Stimulated activated effector memory CD8-positive, alpha-beta T cell treated with anti-CD3 and anti-CD28 coated beads, Interleukin-12 subunit alpha, Interleukin-12 subunit beta, amount 100 ng/mL, for 72 hours (primary cell): ENCODE measurements at places on chromosomes 13 and 19.
A peak's percentile ranks its signal among the peaks of the same experiment; 100 is the strongest.

- peak; percentile 73 for DNase-seq
Measured at GRCh38 chr19:3132971-3133792, 2.7 kb upstream of the GNA15 start.

DNA sequence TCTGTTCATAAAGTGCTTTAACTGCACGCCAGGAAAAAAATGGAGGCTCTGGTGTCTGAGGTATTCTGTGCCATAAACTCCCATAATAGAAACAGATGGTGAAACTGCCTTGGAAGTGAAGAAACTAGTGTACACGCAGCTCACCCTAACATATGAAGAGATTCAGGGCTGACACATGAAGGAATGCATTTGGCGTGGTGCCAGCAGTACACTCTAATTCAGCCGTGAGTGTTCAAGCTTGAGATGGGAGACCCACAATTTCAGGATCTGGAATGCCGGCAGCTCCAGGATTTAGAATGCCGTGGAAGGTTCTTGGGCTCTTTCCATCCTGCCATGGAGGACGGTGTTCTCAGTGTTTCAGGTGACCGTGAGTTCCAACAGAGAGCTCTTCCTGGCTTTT, 478.4 kb downstream of the TSHZ3 start:
- no peak for DNase-seq

- DNase-seq: no peak
Measured at GRCh38 chr13:37927561-37927960, 58.0 kb upstream of the TRPC4 start.

- DNase-seq: no peak
Measured at GRCh38 chr19:34733266-34733745, 737 bp upstream of the ZNF181 start.

- DNase-seq: no peak
Measured at GRCh38 chr19:17757125-17757524, 5.8 kb downstream of the FCHO1 start.

GRCh38 chr13:46478651-46479050, 74.3 kb upstream of the LRCH1 start:
- DNase-seq: no peak

DNA sequence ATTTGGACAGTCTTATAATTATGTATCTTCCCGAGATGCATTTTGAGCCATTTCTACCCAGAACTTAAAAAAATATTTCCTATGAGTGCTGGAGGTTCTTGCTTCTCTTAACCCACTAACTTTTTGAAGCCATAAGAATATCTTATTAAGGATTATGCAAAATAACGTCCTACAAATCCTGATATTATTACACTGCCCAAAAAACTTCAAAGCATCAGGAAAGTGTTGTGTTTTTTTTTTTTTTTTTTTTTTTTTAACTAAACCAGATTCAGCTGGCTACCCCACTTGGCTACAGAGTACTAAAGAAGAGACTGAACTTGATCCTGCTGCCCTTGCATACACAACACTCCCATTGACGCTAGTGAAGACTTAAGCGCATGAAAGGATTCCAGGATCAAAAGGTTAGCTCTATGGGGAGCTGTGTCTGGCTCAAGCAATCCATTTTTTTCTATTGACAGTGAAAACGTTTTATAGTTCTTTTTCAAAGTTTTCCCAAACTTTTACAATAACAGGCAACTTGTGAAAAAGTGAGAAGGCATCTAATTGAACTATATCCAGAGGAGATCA, 141.4 kb downstream of the KCNRG start:
- no peak for DNase-seq

DNA sequence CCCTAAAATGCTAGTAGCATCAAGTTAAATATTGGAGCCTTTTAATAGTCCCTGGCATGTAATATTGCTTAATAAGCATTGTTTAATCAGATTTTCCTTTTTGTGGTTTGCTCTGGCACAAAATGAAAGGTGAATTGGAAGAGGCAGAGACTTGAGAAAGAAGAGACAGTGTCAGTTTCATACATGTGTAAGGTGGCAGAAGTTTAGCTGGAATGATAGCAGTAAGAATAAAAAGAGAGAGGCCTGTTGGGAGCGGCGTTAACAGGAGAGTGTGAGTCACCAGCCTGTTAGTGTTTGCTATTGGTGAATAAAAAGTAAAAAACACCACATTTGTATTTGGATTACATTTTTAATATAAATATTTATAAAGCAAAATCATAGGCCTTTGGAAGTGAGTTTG, 145.3 kb downstream of the PDS5B start:
- no peak for DNase-seq

GRCh38 chr19:38559428-38560401, 58.0 kb downstream of the MAP4K1 start:
- DNase-seq: no peak

GRCh38 chr13:26721251-26722121, 39.1 kb downstream of the GPR12 start:
- peak; percentile 24 for DNase-seq

DNA sequence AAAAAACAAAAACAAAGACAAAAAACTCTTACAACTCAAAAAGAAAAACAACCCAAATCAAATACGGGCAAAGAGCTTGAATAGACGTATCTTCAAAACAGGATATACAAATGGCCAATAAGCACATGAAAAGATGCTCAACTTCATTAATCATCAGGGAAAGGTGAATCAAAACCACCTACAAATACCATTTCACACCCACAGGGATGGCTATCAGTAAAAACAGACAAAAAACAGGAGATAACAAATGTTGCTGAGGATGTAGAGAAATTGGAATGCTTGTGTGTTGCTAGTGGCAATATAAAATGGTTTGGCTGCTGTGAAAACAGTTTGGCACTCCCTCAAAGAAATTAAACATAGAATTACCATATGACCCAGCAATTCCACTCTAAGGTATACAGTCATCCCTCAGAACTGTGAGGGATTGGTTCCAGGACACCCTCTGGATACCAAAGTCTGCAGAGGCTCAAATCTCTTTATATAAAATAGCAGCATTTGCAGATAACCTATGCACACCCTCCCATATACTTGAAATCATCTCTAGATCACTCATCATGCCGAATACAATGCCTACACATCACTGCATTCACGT, 29.7 kb downstream of the MLLT1 start:
- no peak for DNase-seq

- no peak for DNase-seq
Measured at GRCh38 chr13:44388427-44389059, 14.9 kb downstream of the SERP2 start.

DNA sequence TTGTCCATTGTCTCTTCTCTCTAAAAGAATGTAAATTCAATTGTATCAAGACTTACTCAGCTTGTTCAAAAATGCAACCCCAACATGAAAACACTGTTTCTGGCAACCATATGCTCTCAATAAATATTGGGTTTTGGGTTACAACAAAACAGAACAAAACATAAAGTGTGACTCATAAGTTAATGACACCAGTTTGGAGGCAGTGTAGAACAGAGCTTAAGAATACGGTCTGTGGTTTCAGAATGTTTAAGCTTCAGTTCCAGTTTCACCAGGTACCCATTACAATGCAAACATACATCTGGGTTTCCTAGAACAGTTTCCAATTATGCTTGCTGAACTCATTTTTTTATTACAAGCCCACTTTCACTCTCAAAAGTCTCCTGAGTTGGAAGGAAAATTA, 285.8 kb upstream of the PCDH9 start:
- DNase-seq: no peak

DNA sequence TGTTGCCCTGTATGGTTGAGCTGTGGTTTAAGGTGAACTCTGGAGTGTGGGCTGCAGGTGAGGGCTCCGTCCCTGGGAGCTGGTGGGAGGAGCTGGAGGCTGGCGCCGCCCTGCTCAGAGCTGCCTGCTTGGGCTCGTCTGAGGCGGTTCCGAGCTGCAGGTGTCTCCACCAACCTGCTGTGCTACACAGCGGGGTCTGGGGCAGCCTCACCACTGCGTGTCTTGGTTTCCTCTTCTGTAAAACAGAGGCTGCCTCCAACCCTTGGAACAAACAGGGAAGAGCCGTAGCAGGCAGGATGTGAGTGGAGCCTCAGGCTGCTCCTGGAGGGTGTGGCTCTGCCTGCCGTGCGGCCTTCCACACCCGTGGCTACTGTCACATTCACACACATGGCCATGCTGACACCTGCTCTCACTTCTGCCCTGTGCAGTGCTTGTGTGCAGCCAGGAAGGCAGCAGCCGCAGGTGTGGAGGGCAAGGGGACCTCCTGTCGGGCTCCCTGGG, 21.4 kb downstream of the NAXD start:
- DNase-seq: no peak

DNA sequence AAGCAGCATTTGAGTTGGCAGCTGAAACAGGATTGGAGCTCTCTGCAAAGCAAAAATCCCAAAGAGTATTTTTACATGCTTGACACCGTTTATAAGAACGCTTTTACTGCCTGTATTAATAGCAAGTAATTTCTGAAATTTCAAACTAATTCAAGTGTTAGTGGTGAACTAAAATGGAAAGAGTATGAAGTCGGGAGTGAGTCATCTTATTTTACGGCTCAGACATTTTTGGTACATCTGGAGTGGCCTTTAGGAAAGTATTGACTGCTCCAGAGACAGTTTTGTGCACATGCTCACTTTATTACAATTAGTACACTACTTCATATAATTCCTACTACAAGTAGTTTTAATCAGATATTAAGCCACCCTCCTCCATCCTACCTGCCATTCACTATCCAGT, 167.4 kb downstream of the SLITRK6 start:
- DNase-seq: no peak

DNA sequence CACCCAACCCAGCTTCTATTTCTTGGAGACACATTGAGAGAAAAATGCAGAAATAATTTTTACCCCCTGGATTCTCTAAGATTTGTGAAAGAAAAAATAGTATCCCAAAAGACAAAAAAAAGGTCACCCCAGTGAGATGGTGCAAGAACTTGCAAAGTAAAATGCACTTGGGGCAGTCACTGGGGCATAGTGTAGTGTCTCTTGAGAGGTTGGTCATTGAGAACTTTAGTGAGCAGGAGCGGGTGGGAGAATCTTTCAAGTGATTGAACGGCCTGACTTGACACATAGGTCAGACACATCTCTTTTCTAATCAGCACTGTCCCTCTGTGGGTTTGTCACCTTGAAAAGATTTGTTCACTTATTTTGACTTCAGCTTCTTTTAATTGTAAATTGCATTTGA, 2.4 kb downstream of the ZNF85 start:
- DNase-seq: no peak

GRCh38 chr13:31441800-31442510, 242.2 kb downstream of the B3GLCT start:
- DNase-seq: no peak

GRCh38 chr19:23512151-23512925, 117.1 kb upstream of the ZNF91 start:
- DNase-seq: no peak

- DNase-seq: no peak
Measured at GRCh38 chr13:98510156-98510509, 66.8 kb downstream of the STK24 start.

DNA sequence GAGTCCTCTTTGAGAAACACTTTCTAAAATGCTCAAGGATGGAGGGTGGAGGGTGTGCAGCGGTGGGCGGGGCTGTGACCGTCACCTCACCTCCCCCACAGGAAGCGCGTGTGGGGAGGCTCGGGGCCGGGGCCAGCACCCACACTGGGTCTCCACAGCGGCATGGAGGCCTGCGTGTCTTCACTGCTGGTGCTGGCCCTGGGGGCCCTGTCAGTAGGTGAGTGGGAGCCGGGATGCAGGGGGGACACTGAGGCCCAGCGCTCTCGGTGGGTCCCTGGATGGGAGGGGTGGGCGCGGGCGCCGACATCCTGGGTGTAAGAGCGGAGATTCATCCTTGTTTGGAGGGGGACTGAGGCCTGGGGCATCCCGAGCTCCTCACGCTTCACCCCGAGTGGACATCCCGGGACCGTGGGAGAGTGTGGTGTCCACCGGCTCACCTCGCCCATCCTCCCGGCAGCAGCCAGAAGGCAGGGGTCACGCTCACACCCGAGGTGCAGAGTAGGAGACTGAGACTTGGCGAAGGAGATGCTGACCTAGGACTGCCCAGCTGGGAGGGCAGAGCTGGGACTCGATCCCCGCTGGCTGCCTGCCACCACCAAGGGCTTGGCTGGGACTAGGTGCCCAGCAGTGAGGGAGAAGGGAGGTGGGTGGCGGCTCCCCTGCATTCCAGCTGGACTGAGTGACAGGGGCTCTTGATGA, at the start of gene GZMM:
Gene GZMM (plus strand): TSS at position 144 of the 699 bp plus-strand sequence. CDS start 19 bp downstream, at position 163.
- peak; percentile 56 for DNase-seq

- DNase-seq: no peak
Measured at GRCh38 chr13:33090755-33091414, 74.7 kb downstream of the KL start.
